ENCODE measurements at places on chromosomes 4 and X. TPM values are rescaled to one million over a fixed set of nuclear protein-coding genes. Genes with fewer than 3 reads are reported as not detected.

TACC3 gene
- total RNA-seq, result 4.9 TPM

PRRG1 gene
- total RNA-seq, result 15.2 TPM

S100P gene
- total RNA-seq, result 0.98 TPM

GPC3 gene
- total RNA-seq, result 29.7 TPM

CCKAR gene
- not detected for total RNA-seq

HSFX4 gene
- total RNA-seq, result not detected

LRAT gene
- total RNA-seq, result not detected

BRS3 gene
- total RNA-seq, result not detected

SOD3 gene
- total RNA-seq, result 22.0 TPM

RPA4 gene
- 4.3 TPM for total RNA-seq

EPGN gene
- total RNA-seq, result 0.33 TPM

WDR17 gene
- 2.2 TPM for total RNA-seq

POU3F4 gene
- not detected for total RNA-seq

LIMCH1 gene
- total RNA-seq, result 72.2 TPM

GLRA3 gene
- total RNA-seq, result 9.1 TPM

MAGEA2B gene
- total RNA-seq, result not detected

CRLF2 gene
- total RNA-seq, result 0.96 TPM

EXOC1L gene
- not detected for total RNA-seq

CCSER1 gene
- 55.7 TPM for total RNA-seq

FAM133A gene
- 0.15 TPM for total RNA-seq

LNX1 gene
- total RNA-seq, result 22.6 TPM

SPON2 gene
- 59.4 TPM for total RNA-seq

TLR2 gene
- total RNA-seq, result 76.8 TPM

TCP11X2 gene
- not detected for total RNA-seq

EOLA1 gene
- total RNA-seq, result 17.7 TPM

PCYT1B gene
- total RNA-seq, result 0.16 TPM

SCARB2 gene
- total RNA-seq, result 148 TPM

CDKL2 gene
- total RNA-seq, result 2.3 TPM

PASD1 gene
- total RNA-seq, result not detected

NPY2R gene
- total RNA-seq, result 1.6 TPM

ALAS2 gene
- total RNA-seq, result 1.3 TPM

FHIP1A gene
- total RNA-seq, result 0.32 TPM

ARX gene
- not detected for total RNA-seq

RBMX2 gene
- 14.7 TPM for total RNA-seq

ZBED1 gene
- total RNA-seq, result 37.6 TPM

TEX13C gene
- not detected for total RNA-seq

SLC7A11 gene
- total RNA-seq, result 0.16 TPM

RTL3 gene
- total RNA-seq, result 0.44 TPM

NCAPG gene
- 0.33 TPM for total RNA-seq

UGT2B10 gene
- not detected for total RNA-seq

KLHL4 gene
- 1.2 TPM for total RNA-seq

ASB12 gene
- total RNA-seq, result 0.29 TPM

DMP1 gene
- not detected for total RNA-seq

Measured in breast epithelium (tissue), 4 donors.